Subcutaneous adipose tissue (tissue), 4 donors: ENCODE measurements at places on chromosomes 13 and 19. TPM values are rescaled to one million over a fixed set of nuclear protein-coding genes. Genes with fewer than 3 reads are reported as not detected.

Gene CYP4F3
- total RNA-seq = 0.33 TPM

Gene C13orf42
- total RNA-seq = not detected

Gene RFPL4A
- not detected for total RNA-seq

Gene SLC7A10
- 11.1 TPM for total RNA-seq

Gene ZNF541
- total RNA-seq = 2.3 TPM

Gene TBC1D4
- 38.8 TPM for total RNA-seq

Gene GIPC1
- 36.4 TPM for total RNA-seq

Gene PINLYP
- total RNA-seq = 11.7 TPM
